ENCODE measurements at places on chromosomes 12 and 14.

DNA sequence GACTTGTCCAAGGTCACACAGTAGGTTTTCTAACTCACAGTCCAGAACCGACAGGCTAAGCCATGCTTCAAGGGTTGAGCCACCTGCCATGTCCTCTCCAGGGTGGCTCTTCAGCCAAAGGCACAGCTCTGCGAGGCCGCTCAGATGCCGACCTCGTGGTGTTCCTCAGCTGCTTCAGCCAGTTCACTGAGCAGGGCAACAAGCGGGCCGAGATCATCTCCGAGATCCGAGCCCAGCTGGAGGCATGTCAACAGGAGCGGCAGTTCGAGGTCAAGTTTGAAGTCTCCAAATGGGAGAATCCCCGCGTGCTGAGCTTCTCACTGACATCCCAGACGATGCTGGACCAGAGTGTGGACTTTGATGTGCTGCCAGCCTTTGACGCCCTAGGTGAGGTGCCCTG, 12.7 kb upstream of the OAS2 start:
- no peak for DNase-seq

- DNase-seq: no peak
Measured at GRCh38 chr12:4323396-4323795, 2.4 kb downstream of the TIGAR start.

DNA sequence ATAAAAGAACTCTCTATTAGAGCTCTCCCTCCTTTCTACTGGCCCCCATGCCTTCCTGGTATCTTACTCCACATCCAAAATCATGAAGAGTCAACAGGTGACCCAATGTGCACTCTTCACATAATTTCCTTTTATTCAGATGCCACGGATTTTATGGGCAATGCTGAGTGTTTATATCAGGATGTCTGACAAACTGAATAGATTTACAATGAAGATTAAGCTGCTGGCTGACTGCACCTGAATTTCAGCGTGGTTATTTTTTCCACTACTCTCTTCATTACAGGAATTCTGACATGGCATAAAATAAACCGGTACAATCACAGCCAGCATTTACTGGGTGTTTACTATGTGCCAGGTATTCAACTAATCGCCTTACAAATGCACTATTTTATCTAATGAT, 29.4 kb upstream of the CERS5 start:
- no peak for DNase-seq

- DNase-seq: no peak
Measured at GRCh38 chr14:37172936-37173614, 669 bp upstream of the SLC25A21 start.

DNA sequence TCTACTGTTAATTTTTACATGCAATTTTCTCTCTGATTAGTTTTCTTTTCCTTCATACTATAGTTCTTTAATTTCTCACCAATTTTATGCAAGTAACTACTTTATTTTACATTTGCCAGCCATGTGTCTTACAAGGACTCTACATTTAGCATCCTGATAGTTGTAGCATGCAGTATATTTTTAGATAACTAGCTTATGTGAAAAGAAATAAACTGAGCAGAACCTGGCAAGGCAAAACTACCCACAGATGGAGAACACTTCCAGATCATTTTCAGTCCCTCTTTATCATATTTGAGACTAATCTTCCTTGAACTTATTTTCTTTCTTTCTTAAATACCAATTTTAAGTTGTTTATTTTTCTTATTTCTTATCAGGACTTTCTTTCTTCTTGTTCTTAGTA, 943.6 kb downstream of the LRFN5 start:
- no peak for DNase-seq

- DNase-seq: no peak
Measured at GRCh38 chr12:38120438-38120837, 196.1 kb upstream of the ALG10B start.

GRCh38 chr14:101010835-101011234, 107.3 kb upstream of the RTL1 start:
- no peak for DNase-seq

GRCh38 chr14:40074169-40074568, 641.9 kb upstream of the FBXO33 start:
- DNase-seq: no peak

DNA sequence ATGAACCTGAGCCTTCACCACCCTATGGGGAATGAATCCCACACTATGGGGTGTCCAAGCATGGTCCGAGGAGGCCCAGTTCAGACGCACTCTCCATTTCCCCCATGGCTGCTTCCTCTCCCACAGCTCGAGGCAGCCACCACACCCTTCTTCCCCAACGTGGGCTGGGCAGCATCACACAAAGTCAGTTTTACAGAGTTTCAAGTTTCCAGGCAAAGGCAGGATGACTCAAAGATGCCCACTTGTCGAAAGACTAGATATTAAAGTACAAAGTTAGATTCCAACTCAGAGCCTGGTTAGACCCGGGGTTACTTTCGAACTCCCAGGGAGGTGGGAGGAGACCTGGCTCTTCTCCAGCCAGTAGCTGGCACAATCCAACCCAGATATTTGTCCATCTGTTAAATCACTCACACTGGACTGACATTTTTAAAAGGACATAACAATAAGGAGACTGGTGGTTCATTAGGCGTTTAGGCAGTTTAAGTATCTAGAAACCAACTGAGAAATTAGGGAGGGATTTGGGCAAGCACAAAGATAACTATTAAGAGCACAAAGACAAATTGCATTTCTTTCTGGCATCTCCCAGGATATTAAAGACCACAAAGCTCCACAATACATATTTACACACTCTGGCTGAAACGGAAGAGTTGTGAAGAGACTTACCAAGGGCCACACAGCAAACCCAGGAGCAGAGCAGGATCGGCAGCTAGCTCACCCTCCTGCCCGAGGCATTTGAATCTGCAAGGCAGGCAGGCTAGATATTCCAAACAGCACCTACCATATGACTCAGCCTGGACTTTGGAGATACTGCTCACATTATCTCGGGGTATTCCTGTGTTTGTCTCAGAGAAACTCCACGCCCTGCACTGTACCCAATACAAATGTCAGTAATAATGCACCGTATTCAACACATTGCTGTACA, 34.8 kb downstream of the TMCC3 start:
- no peak for DNase-seq

DNA sequence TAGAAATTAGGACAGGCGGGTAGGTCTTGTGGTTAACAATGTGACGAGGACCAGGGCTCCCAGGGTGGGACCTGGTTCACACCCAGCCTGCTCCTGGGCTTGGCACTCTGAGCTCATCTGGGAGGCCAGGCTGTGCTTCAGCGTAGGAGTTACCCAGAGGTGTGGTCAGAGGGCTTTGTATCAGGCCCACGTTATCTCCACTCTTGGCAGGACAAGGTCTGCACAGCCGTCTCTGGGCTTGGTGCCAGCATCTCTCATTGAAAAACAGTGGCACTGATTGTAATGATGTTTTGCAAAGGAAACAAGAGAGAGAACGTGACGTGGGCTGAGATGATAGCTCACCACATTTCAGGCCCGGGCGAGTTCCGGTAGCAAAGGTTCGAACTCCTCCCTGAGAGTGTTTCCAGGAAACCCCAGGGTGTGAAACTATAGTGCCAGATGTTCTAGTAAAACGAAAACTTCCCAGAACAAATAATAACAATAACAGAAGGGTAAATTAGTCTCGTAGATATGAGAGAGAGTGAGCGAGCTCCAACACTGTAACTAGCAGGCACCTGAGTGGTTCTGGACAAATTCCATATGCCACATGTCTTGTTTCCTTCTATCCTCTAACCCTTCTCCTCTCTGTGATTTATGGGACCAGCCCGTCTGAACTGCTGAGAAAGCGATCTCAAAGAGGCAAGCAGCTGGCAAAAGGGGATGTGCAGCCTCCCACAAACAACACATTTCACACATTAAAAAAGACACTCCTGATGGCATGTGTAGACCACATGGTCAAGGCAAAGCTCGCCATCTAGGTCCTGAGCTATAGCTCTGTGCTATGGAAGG, 227.3 kb downstream of the KTN1 start:
- DNase-seq: peak; percentile 51

GRCh38 chr12:6383572-6384498, at the start of gene LTBR:
LTBR (plus strand) TSS chr12:6384162; CDS start chr12:6384359, 197 bp downstream.
- DNase-seq: no peak

DNA sequence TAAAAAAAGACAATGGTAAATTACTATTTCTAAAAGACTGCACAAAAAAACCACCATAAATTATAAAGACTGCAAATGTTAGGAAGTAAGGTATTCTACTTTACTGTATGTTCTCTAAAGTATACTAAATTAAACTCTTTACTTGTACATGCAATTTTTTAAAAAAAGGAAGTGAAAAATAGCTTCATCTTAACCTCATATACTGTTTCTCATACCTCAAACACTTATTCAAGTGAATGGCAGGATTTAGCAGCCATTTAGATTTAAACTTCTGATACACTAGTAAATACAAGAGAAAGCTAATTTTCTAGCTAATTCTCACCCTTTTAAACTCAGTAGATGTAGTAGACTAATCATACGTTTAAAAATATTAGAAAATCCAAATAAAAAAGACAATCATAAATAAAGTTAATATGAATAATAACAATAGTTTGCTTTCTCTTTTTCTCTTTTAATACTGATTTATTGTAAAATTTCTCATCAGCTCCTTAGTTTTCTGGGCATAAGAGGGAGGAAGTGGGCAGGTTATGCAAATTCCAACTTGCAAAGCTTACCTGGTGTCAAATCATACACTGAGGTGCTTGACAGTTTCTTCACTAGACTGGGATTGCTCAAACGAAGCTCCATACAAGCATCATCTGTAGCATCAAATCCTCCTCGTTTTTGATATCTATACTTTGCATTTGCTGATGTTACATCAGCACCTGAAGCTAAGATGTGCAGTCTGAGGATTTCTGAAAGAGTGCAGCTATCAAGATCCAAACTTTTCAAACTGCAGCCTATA, 71.0 kb upstream of the CFL2 start:
- DNase-seq: no peak

DNA sequence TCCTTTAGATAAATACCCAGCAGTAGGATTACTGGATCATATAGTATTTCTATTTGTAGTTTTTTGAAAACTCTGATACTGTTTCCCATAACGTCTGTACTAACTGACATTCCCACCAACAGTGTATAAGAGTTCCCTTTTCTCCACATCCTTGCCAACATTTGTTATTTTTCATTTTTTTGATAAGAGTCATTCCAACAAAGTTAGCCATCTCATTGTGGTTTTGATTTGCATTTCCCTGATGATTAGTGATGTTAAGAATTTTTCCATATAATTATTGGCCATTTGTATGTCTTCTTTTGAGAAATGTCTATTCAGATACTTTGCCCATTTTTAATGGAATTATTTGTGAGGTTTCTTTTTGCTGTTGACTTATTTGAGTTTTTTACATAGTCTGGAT, 486.0 kb downstream of the FLRT2 start:
- DNase-seq: no peak

GRCh38 chr12:107200394-107200793, 107.0 kb upstream of the CRY1 start:
- DNase-seq: no peak

GRCh38 chr12:107223821-107224220, 130.5 kb upstream of the CRY1 start:
- no peak for DNase-seq

- DNase-seq: no peak
Measured at GRCh38 chr12:78121969-78122610, 291.4 kb downstream of the NAV3 start.

- peak; percentile 88 for DNase-seq
Measured at GRCh38 chr12:25386831-25387731, 136.4 kb upstream of the KRAS start.

DNA sequence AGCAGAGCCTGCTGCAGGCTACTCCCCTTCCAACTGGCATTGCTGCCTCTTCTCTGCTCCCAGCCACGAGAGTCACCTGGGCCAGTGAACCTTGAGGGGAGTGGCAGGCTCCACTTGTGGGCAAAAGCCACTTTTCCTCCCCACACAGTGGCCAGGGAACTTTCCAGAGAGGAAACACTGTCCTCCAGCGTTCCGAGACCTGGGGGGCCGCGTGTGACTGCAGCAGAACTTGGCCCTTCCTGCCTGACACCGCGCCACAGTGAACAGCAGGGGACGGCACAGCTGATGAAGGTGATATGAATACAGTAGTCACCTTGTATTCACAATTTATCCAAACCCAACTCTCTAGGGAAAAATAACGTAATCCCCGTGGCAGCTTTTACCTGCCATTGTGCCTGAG, 114.9 kb downstream of the PIWIL1 start:
- no peak for DNase-seq

- no peak for DNase-seq
Measured at GRCh38 chr12:104204690-104205480, 10.7 kb upstream of the TXNRD1 start.

DNA sequence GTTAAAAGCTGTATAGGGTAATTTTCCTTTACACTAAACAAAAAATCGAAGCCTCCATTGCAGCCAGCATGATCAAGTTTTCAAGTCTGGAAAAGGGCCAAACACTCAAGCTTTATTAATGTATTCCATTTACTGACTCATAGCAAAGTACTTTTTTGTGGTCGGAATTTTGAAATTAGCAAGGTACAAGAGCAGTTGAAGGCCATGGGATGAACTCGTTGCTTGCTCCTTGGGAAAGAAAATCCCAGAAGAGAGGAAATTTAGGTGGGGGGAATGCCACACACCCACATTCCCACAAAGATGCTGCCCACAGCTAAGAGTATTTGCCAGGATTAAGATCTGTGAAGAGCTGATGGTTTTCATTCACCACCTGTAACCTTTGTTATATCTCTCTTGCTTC, 333.7 kb downstream of the EGLN3 start:
- no peak for DNase-seq

- DNase-seq: peak; percentile 69
Measured at GRCh38 chr14:93906341-93907329, 20.5 kb upstream of the FAM181A start.

- DNase-seq: no peak
Measured at GRCh38 chr12:47875746-47876439, 28.9 kb downstream of the VDR start.

DNA sequence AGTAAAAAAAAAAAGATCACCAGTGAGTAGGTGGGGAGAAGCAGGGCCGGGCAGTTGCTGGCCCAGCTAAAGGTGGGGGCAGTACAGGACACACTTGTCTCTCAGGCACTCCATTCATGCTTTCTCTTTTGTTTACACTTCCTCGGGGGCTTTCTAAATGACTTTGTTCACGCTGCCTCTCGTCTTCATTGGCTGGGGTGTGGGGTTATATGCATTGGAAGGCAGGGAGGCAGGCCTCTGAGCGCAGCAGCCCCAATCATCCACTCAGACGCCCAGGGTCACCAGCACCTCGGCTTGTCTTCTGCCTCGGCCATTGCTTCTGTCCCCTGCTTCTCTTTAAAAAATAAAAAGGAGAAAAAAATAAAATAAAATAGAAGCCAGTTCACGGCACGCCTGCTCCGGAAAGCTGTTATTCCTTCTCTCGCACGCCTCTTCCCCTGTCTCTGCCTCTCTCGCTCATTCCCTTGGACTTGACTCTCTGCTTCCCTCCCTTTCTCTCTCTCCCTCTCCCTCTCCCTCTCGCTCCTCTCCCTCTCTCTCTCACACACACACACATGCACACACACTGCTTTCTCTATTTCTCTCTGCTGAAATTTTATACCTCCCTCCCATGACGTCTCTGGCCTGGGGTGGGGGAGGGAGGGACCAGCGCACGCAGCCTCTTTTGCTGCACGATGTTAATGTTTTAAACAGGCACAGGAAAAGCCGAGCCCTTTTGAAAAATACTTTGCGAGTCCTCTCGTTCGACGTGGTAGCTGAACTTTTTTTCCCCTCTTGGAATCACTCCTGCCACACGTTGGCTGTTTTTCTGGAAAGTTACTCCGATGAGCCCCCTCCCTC, at the start of gene TGFB3:
Gene TGFB3, minus strand, starts transcription at position 570 of the 840 bp plus-strand sequence. CDS start 1,102 bp downstream, outside the sequence.
- peak; percentile 28 for DNase-seq

GRCh38 chr12:106113446-106113823, 25.3 kb downstream of the NUAK1 start:
- no peak for DNase-seq

- DNase-seq: no peak
Measured at GRCh38 chr14:94844593-94845152, 74.8 kb upstream of the GSC start.

Measured in stimulated activated CD4-positive, alpha-beta T cell treated with anti-CD3 and anti-CD28 coated beads, Interleukin-12 subunit alpha, Interleukin-12 subunit beta, amount 100 ng/mL, for 48 hours (primary cell).